ENCODE measurements at places on chromosomes 1 and 21. TPM values are rescaled to one million over a fixed set of nuclear protein-coding genes. Genes with fewer than 3 reads are reported as not detected.

KRTAP10-11 gene
- not detected for total RNA-seq

ZNF593OS gene
- not detected for total RNA-seq

LAMC1 gene
- not detected for total RNA-seq

RHBG gene
- total RNA-seq = not detected

OR2AJ1 gene
- total RNA-seq = not detected

TTC22 gene
- 9.9 TPM for total RNA-seq

NDC1 gene
- total RNA-seq = 25.4 TPM

PAX7 gene
- total RNA-seq = not detected

LCK gene
- total RNA-seq = 495 TPM

CRYAA gene
- total RNA-seq = not detected

CYP4A22 gene
- not detected for total RNA-seq

ARMH1 gene
- 47.4 TPM for total RNA-seq

TENT5C gene
- 13.3 TPM for total RNA-seq

HSD11B1 gene
- 1.5 TPM for total RNA-seq

IFNGR2 gene
- 11.3 TPM for total RNA-seq

TRIM17 gene
- 0.99 TPM for total RNA-seq

CLDN17 gene
- not detected for total RNA-seq

LIN9 gene
- total RNA-seq = 13.6 TPM

MROH7 gene
- total RNA-seq = 0.12 TPM

RGS8 gene
- total RNA-seq = not detected

SPTA1 gene
- not detected for total RNA-seq

ITGB3BP gene
- 70.3 TPM for total RNA-seq

TSHB gene
- total RNA-seq = not detected

PERM1 gene
- not detected for total RNA-seq

OXCT2 gene
- not detected for total RNA-seq

TLCD4 gene
- 0.04 TPM for total RNA-seq

LRRC7 gene
- total RNA-seq = not detected

OR2G2 gene
- not detected for total RNA-seq

SPRR4 gene
- not detected for total RNA-seq
